ENCODE measurements at places on chromosomes 7 and 10.

GRCh38 chr10:71525721-71526120 lies 129.0 kb downstream of the CDH23 start:
- DNase-seq = no peak

DNA sequence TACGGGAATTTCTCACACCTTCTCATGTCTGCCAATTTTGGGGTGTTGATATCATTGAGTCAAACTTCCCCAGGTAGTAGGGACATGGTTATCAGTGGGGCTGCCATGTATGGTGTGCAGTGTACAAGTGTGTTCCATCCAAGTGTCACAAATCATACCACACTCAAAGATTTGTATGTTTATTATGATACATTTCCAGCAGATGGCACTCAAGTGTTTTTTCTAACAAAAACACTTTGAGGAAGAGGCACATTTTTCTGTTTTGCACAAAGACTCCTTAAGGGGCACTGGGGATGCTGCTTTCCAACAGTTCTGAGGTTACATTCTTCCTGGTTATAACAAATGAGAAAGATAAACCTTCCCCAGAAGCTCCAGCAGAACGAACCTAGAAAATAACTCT lies 414.5 kb downstream of the REEP3 start:
- DNase-seq = no peak

GRCh38 chr10:103564776-103565520 lies 71.4 kb downstream of the NEURL1 start:
- DNase-seq = no peak

DNA sequence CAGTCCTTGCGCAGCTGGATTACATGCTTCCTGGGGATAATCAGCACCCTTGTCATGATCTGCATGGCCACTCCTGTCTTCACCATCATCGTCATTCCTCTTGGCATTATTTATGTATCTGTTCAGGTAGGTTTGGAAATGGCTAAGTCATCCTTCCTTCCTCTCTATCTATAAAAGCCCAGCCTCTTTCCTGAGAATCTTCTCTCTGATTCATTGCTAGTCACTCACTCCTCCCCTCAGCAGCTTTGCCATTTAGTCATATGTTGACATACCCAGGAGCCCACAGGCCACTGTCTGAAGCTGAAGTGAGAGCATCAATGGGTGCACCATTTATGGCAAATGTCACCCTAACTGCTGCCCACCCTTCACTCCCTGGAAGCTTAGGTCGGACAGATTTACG lies 52.0 kb downstream of the ABCC2 start:
- no peak for DNase-seq

GRCh38 chr7:140774371-140774770 lies 77.9 kb downstream of the NDUFB2 start:
- DNase-seq = no peak

DNA sequence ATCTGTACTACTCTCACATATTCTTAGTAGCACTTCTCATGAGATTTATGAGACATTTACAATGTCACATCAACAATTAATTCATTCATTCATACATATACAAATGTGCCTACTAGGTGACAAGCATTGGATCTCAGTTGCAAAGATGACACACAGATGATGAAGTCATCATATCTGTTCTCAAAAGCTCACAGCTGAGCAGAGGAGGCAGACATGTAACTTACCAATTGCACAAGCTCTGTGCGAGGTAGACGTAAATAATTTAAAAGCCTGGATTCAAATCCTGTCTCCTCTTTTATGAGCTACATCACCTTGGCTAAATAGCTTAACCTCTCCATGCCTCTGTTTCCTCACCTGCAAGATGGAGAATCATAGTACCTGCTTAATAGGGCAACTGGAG lies 109.4 kb upstream of the FAM133B start:
- no peak for DNase-seq
